Foreskin keratinocyte (primary cell): ENCODE measurements at places on chromosomes 7 and 10.

- no peak for DNase-seq
These were observed 138.4 kb upstream of the NFE2L3 start for GRCh38 chr7:26013551-26014083.

DNA sequence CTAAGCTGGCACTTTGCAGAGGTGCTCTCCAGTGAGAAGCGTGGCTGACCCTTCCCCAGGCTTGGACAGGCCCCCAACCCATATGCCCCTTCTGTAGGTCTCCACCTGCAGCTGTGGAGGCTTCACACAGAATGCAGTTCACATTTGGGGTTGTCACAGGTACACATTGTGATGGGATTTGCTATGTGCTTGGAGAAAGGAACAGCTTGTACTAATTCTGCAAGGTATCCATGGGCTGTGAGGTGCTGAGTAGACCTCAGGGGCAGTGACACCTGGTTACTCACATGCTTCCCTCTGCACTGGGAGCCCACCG lies 188.9 kb downstream of the CXCL12 start:
- no peak for DNase-seq

DNA sequence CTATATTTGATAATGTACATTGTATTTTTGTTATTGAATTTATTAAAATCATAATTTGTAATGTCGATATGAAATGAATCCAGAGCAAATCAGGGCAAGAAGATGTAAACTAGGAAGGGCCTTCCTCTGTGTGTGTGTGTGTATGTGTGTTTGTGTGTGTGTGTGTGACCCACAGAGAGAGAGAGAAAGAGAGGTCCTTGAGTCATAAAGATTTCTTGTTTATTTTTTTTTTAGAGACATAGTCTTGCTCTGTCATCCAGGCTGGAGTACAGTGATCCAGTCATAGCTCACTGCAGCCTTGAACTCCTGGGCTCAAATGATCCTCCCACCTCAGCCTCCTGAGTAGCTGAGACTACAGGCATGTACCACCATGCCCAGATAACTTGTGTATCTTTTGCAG lies 50.7 kb downstream of the INPP5F start:
- DNase-seq = no peak

- no peak for DNase-seq
These were observed 324.3 kb downstream of the PTPRN2 start for GRCh38 chr7:158263110-158263963.

- peak; percentile 66 for DNase-seq
These were observed 45.2 kb downstream of the LRRC20 start for GRCh38 chr10:70337201-70337651.

DNA sequence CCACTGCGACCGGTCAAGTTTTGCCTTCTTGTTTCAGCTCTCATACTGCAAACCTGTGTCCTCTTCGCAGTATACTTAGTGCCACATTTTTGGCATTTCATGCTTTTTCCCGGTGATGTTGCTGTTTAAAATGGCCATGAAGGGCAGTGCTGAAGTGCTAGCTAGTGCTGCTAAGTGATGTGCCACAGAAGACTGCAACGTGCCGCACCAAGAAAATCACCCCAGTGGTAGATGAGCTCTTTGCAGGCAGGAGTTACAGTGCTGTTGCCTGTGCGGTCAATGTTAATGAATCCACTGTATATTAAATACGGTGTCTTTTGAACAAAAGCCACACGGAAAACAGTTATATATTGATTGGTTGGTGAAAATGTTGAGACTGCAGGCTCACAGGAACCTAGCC lies 120.3 kb downstream of the ANLN start:
- no peak for DNase-seq

- no peak for DNase-seq
These were observed 40.4 kb upstream of the SHH start for GRCh38 chr7:155852426-155853301.

DNA sequence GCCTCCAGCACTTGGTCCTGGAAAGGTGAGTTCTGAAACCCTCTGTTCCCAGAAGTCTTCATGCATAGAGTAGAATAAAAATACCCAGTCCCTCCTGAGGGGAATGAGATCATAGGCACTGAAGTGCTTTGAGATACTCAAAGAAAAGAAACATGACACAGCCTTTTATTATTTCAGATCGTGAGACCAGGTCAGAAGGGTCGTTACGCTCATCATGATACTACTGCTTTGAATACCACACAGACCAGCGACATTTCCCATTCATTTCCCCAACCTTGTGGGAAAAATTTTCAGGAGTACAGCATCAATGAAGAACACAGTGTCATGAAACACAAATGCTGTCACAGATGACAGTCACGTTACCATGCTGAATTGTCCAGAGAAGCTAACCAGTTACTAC lies 15.0 kb downstream of the CLRN3 start:
- no peak for DNase-seq

- no peak for DNase-seq
These were observed 60.6 kb upstream of the DNAAF5 start for GRCh38 chr7:665736-666453.

DNA sequence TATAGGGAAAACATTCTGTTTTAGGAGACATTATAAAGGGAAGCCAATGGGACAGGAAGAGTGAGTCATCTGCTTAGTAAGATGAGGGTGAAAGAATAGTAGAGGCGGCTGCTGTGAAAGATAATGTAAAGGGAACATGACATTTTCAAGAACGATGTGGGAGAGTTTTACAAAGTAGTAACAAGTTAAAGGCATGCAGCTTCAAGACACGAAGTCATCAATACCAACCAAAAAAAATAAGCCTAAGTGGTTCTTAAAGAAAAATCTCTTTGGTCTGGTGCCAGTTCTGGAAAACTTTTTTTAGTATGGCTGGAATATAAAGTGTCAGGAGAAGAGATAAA lies 6.1 kb downstream of the GSTO1 start:
- DNase-seq = no peak

DNA sequence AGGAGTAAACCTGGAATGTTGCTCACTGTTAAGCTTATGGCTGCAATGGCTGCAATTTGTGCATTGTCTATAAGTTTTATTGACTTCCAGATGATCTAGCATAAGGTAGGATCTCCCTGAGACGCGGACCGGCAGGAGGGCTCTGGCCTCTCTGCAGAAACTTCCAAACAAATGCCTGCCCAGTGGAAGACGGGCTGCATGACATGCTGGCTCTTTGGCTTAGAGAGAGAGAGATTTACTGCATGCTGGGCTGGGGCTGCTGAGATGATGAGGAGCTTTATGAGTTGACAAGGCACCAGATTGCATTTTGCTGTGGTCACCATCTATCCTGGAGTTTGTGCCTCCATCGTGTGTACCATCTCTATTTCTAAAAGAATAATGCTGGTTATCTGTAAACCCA lies 193.2 kb downstream of the GALNT17 start:
- no peak for DNase-seq

GRCh38 chr10:128206676-128207075 lies 80.5 kb upstream of the MKI67 start:
- no peak for DNase-seq

DNA sequence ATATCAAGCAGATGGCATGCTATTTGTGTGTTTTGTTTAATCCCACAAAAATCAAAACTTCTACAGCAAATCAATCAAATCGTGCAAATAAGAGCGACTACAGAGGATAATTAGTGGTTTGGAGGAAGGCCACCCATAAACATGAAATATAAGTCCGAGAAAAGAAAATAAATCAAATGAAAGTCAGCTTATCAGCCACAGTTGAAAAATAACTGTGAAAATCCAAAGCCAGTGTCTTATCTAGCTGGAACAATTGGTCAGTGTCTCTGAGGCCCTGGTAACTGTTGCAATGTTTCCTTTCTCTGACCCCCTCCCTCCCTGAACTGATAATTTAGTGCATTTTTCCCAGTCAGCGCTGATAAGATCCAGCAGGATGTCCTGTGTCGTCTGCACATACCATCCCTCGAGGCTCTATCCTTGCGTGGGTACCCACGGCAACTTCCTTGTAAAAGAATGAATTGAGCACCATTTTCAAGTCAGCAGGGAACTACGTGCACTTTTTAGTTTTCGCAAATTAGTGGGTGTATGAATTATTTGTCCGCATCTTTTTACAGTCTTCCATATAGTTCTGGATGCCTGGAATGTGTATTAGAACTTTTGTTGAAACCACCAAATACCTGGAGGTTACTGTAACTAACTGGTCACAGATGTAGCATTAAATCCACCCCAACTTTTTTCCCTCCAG lies 10.8 kb upstream of the JCAD start:
- no peak for DNase-seq

DNA sequence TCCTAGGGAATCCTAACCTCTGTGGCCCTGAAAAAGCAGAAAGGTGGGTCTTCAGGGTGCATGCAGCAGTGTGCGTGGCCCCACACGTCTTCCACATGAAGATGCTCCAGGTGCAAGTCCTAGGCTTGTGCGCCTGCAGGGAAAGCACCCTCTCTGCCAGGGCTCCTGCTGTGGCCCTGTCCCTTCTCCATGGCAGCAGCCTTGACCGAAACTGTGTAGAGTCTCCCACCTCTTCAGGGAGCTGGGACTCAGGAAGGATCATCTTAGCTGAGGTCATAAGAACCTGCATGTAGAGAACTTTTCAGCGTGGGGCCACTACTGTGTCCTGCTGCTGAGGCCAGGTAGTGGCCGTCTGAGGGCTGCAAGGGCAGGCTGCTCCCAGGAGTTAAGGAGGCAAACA lies 6.3 kb upstream of the CSGALNACT2 start:
- DNase-seq = no peak

GRCh38 chr7:25384788-25385505 lies 156.7 kb upstream of the NPVF start:
- no peak for DNase-seq

- no peak for DNase-seq
These were observed 84.4 kb downstream of the TNS3 start for GRCh38 chr7:47497367-47498096.

GRCh38 chr7:138608275-138608674 lies 92.9 kb downstream of the SVOPL start:
- DNase-seq = no peak

GRCh38 chr10:89175816-89176215 lies 31.3 kb downstream of the CH25H start:
- no peak for DNase-seq

GRCh38 chr7:130912082-130912861 lies 178.3 kb upstream of the KLF14 start:
- DNase-seq = peak; percentile 61

DNA sequence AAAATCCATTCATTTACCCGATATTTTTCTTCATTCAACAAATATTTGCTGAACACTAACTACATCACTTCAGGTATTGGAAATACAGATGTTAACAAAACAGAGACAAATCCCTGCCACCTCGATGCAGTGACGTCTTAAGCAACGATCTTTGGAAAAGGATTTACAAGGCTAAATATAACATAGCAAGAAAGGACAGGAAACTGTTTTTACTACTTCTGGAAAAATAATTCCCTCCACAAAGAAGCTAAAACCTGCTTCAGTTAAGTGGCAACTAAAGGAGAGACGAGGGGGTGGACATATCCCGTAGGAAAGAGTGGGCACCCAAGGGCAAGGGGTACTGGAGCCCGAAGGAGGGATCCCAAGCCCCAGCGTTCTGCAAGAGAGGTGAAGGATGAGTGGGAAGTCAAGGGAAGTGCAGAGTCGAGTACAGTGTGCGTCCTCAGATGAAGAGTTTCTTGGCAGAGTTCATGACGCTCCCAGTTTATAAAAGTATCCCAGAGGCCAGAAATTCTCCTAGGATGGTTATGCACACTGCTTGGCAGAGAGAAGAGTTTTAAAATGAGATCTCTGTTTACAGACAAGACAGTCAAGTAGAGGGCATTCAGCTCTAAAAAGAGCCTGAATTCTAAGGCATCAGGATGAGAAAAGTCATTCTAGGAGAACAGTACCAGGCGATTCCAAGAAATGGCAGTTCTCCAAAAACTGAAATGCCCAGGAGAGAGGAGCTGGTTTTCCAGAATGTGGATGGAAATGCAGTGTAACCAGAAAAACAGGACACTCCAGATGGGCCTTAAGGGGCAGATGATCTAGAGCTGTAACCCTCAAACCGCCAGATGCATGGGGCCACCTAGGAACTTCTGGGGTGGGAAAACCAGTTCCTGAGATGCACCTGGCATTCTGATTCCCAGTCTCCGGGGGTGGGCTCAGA lies 97.3 kb downstream of the GRB10 start:
- DNase-seq = no peak

- DNase-seq = no peak
These were observed 133.7 kb downstream of the DIP2C start for GRCh38 chr10:555682-556350.

- no peak for DNase-seq
These were observed 236.1 kb upstream of the GLI3 start for GRCh38 chr7:42473099-42473498.

GRCh38 chr7:43914795-43915194 lies 8.4 kb upstream of the URGCP start:
- no peak for DNase-seq

DNA sequence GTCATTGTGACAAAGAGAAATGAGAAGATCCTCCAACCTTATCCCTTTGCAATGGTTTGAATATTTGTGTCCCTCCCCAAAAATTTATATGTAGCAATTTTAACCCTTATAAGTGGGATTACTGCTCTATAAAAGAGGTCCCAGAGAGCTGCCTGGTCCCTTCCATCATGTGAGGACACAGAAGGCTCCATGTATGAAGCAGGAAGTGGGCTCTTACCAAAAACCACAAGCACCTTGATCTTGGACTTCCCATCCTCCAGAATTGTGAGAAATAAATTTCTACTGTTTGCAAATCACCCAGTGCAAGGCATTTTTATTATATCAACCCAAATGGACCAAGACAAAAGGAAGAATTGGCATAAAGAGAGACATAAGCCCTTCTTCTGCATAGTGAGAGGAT lies 95.7 kb downstream of the KCNMA1 start:
- no peak for DNase-seq

- DNase-seq = no peak
These were observed 8.5 kb downstream of the ZDHHC16 start for GRCh38 chr10:97454330-97455036.

GRCh38 chr7:127803626-127804025 lies 151.6 kb downstream of the SND1 start:
- peak; percentile 39 for DNase-seq

- DNase-seq = no peak
These were observed 100.6 kb upstream of the PDE1C start for GRCh38 chr7:32170838-32171237.

GRCh38 chr7:130299866-130300265 lies 6.9 kb downstream of the CPA4 start:
- no peak for DNase-seq

DNA sequence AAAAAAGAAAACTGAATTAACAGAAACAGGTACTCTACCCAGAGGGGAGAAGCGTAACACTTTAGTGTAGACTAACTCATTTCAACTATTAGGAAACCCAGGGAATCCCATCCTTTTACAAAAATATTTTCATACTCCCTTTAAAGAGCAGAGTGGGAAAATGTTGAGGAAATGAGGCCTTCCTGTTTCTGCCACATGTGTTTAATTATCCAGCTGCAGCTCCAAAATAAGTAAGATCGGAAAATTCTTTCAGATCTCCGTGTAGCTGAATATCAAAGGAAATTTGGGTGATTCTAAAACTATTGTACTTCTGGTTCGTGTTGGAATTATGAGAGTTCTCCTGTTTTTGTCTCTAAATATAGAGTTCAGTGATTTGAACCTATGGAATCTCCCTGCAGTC lies 58.0 kb upstream of the CAV2 start:
- no peak for DNase-seq

- DNase-seq = peak; percentile 29
These were observed 512.2 kb downstream of the SORCS1 start for GRCh38 chr10:106652279-106652678.

DNA sequence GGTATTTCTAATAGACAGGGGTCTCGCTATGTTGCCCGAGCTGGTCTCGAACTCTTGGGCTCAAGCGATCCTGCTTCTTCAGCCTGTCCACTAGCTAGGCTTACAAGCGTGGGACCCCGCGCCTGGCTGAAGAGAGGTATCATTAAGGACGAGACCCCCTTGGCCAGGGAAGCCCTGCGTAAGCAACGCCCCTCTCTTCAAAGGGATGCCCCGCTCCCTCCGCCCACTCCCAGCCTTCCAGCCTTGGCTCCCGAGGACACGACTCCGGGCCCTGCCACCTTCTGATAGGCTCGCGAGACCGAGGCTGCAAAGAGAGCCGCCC lies 220 bp upstream of the ZKSCAN5 start:
- DNase-seq = no peak
